ENCODE measurements at places on chromosomes 1 and 21.

- DNase-seq: peak; percentile 64
Measured at GRCh38 chr1:234933475-234933874, 195.2 kb downstream of the TOMM20 start.

DNA sequence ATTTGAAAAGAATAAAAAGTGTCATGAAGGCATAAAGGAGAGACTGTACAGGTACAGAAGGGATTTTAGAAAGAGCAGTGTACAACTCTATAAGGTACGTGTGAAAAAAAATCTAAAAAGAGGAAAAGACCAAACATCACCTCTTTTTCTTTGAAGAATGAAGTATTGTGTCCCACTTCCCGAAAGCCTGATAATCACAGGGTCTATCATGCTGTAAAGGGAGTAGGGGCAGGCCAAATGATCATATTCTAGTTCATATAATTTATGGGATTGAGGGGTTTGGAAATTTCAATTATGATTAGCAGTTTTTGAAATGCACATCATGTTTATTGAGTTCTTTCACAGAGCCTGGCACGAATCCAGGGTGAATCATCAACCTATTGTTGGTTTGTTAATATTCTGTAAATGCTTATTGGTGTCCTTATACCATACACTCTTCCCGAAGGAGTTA lies 910 bp upstream of the RERE start:
- peak; percentile 76 for DNase-seq

DNA sequence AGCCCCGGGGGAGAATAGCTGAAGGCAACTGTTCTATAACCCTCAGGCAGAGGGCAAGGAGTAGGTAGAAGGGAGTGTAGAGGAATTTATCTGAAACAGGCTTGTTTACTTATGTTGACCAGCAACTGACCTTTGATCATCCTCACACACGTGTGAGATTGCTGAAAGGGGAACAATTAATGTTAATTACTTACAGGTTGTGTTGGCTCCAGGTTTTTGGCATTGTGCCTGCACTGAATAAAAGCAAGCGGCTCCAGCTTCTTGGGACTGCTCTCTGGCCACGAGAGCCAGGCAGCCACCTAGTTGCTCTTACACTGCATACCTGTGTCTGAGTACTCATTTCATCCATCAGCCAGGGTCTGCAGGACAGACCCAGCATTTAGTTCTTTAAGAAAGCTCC lies 41.3 kb upstream of the ARHGEF10L start:
- no peak for DNase-seq

DNA sequence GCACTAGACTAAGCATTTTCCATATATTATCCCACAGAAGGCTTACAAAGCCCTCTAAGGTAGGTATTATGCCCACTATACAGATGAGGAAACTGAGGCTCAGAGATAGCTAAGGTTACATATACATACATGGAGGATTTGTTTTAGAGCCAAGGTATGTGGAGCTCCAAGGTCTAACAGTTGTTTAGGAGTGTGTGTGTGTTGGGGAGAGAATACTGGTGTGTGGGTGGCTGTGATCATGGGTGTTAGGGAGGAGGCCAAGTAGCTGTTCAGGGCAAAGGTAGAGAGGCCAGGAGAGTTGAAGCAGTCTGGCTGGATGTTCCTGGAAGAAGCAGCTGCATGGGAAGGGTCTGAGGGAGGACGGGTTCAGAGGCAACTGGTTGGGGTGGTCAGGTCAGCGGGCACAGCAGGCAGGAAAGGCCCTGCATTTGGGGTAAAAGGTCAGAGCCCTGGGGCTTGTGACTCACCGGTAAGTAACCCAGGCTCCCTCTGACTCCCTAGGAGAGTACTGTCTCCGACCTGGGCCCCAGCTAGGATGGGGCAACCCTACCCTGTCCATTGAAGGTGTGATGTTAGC lies 5.1 kb upstream of the LDLRAP1 start:
- no peak for DNase-seq

GRCh38 chr1:160789702-160790611 lies 6.0 kb upstream of the LY9 start:
- no peak for DNase-seq

GRCh38 chr1:154493276-154493675 lies 8.7 kb upstream of the TDRD10 start:
- no peak for DNase-seq

GRCh38 chr1:225426395-225427234 lies 1.2 kb downstream of the LBR start:
- DNase-seq: peak; percentile 42

GRCh38 chr1:93598396-93598795 lies 83.2 kb downstream of the BCAR3 start:
- DNase-seq: no peak

DNA sequence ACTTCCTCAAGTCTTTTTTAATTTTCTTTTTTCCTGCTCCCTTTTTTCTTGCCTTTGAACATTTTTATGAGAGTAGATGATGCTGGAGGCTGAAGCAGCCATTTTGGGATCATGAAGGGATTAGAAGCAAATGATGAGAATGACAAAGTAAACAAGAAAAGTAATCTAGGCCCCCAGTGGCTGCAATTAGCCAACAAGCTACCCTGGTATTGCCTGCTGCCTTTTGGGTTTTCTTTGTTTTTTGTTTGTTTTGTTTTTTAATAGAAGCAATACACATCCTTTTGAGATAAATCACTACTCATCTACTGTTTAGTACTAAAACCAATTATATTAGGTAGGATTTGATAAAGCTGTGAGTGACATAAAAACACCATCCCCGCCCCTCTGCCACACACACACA lies 280.7 kb upstream of the ADGRL2 start:
- no peak for DNase-seq

DNA sequence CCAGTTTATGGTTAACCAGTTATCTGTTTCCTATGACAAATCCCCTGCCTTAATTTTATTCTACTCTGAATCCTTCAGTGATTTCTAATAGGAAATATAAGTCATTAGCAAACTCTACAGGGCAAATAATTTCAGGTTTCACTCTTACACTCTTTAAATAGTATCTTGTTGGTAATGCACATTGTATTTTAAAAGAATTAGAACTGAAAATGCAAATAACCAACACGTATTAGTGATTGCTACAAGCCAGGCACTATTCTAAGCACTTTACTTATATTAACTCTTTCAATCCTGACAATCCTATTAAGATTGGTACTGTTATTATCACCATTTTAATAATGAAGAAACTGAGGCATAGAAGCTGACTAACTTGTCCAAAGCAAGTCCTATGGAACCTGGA lies 48.3 kb upstream of the LHX8 start:
- no peak for DNase-seq

DNA sequence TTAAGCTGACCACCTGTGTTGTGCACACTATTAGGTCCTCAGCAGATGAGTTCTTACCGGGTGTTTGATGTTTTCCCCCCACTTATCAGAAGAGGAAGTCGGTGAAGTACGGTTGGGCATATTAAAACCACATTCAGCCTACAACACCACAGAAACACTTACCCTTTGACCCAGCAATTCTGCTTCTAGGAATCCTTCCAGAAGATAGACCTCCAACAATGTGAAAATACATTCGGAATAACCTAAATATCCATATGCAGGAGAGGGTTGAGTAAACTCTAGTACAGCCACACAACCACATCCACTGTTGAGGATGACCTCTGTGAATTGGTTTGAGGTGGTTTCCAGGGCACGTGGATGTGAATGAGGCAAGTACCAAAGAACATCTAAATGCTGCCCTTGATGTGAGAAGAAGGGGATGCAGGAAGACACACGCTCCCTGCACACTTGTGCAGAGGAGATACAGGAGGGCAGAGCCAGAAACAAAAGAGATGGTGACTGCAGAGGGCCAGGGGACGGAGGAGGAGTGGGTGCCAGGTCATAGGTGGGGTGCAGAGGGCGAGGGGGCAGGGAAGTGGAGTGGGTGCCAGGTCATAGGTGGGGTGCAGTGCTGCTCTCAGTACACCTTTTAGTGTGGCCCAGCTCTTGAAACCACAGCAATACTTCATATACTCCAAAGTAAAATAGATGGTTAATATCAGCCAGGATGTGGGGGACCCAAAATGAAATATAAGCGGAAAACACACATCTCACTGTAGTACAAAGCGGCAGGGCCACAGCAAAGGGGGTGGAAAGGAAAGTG lies 12.8 kb downstream of the ADARB1 start:
- DNase-seq: no peak

DNA sequence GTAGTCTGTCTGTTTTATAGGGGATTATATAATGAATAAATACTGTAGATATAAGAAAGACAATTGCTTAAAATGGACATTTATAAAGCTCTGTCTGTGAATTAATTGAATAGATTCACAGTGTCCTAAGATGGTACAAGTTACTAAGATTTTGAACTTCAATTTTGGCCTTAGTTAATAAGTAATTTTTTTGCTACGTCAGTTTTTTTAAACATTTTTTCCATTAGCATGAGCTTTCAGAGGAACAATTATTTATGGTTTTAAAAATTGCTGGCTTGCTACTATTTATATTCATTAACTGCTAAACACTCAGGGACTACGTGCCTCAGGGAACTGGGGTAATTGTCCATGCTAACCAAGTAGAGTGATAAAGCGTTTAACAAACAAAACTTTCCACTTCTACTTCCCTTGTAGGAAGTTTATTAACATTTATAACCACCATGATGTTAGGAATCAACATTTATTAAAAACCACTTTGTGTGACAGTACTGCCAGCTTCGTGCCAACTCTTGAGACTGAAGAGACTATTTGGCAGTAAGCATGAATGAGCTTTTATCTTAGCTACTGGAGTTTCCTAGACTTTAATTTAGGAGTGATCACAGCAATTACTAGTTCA lies 65.4 kb upstream of the PTGS2 start:
- DNase-seq: no peak

GRCh38 chr1:46617108-46617800 lies 643 bp upstream of the MOB3C start:
- DNase-seq: no peak

GRCh38 chr1:207140536-207140935 lies 36.5 kb downstream of the C4BPA start:
- DNase-seq: no peak

- no peak for DNase-seq
Measured at GRCh38 chr1:234368320-234369032, 4.8 kb upstream of the COA6 start.

DNA sequence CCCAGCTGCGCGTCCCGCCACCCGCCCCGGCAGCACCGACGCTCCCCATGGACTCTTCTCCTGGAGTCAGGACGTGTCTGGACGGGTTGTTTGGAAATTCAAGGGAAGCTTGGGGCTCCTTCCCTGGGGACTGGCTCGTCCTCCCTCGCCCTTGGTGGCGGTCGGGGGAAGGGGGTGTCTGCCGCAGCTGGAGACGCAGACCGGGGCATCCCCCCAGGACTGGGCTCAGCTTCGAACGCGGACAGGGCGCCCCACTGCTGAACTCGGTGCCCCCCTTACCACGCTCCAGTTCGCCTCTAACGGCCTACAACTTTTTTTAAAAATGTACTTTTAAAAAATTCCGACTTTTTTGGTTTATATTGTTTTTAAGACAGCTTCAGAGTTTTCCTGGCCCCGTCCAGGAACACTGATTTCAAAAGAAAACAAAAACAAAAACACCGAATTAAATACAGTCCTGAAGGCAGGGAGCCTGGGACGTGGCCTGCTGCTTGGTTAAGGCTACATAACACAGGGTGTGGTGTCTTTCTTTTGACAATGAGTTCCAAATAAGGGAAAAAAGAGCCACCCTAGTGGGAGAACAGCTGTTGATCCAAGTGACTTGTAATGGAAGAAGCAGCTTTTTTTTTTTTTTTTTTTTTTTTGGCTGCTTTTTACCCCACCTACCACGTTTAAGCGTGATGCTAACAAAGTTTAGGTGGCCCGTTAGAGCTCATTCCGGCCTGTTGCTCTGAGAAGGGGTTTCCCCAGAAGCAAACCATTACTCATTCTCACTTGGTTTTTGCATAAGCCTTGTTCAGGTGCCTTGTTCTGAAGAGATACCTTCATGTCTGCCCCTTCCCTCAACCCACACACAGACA lies 862 bp upstream of the DIPK1A start:
- peak; percentile 89 for DNase-seq

DNA sequence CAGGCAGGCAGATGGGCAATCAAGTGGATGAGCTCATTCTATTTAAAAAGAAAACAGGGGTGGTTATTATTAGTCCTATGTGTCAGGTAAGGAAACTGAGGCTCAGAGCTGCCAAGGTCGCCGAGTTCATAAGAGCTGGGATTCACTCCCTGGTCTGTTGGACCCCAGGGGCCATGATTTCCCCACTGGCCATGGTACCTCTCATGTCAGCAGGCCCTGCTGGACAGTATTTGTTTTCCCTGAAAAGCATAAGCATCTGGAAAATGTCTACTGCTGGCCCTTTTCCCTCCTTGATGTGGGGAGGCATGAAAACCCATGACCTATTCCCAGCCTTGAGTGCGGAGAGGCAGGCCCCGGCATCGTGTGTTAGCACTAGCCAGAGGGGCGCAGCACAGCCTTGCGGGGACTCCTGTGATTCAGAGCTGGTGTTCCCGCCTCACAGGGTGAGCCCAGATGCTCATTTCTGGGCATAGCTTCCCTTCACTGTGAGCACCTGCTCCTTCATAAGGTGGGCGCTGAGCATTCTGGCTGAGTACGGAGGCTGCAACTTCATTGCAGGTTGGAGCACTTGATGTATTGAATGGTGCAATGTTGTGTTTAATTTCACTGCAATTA lies 617.5 kb downstream of the PTPRU start:
- DNase-seq: no peak

GRCh38 chr1:204465546-204466415 lies 28.8 kb downstream of the PIK3C2B start:
- DNase-seq: no peak

DNA sequence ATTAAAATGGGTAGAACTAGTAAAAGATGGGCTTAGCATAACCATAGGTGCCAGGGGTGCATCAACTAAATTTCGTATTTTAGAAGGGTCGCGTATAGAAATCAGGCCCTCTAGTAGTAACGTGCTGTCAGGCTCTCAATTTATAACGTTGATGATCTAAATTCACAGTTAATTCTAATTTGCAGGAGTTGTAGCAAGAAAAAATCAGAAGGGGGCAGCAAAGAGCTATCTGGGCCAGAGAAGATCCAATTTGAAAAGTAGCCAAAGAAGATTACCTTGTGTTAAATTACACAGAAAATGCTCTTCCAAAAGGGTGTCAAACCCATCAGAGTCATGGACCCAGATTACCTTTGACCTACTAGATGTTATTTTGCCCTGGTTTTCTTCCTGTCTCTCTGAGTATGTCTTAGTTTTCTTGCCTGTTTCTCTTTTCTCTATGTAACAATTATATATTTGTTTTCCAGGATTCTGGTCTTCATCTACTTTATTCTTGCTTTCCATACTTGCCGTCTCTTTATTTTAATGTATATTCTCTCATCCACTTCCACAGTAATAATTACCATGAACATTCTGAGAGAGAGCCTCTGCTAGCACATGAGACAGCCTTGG lies 1030.9 kb downstream of the AMY1C start:
- DNase-seq: peak; percentile 37

DNA sequence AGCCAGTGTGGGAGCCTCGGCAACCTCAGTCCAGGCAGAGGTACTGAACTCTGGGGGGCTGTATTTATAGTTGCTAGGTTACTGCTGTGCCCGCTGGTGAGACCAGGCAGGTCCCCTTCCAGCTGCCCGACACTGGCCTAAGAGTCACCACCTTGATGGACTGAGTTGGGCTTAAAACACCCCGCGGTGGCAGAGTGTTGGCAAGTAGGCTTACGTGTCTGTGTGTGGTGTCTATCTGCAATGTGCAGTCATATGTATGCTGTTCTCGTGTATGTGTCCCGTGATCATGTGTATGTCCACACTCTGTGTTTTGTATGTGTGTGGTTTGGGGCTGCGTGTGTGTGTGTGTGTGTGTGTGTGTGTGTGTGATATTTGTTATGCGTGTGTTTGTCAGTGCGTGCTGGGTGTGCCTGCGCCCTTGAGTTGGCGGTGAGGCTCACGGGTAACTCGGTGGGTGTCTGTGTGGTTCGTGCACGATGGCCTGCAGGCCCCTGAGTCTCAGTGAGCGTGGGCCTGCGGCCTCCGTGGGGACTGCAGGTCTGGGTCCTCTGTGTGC lies 65.5 kb downstream of the MEF2D start:
- DNase-seq: no peak

Data from kidney tubule cell (primary cell).